MG63 (cell line): ENCODE measurements at places on chromosomes 2 and 18. TPM values are rescaled to one million over a fixed set of nuclear protein-coding genes. Genes with fewer than 3 reads are reported as not detected.

Gene MYO5B
- total RNA-seq = 8.8 and 31.6 TPM in 2 replicates

Gene LRATD1
- total RNA-seq = not detected in 2 replicates

Gene AQP12A
- total RNA-seq = not detected in 2 replicates

Gene KIAA2012
- not detected in 2 replicates for total RNA-seq

Gene BOLL
- not detected in 2 replicates for total RNA-seq

Gene CROCC2
- total RNA-seq = not detected in 2 replicates

Gene ATF2
- 18.4 and 33.4 TPM in 2 replicates for total RNA-seq

Gene YES1
- 68.5 and 95.9 TPM in 2 replicates for total RNA-seq

Gene PJVK
- 0.59 and 1.4 TPM in 2 replicates for total RNA-seq

Gene PRKAG3
- not detected in 2 replicates for total RNA-seq

DNA sequence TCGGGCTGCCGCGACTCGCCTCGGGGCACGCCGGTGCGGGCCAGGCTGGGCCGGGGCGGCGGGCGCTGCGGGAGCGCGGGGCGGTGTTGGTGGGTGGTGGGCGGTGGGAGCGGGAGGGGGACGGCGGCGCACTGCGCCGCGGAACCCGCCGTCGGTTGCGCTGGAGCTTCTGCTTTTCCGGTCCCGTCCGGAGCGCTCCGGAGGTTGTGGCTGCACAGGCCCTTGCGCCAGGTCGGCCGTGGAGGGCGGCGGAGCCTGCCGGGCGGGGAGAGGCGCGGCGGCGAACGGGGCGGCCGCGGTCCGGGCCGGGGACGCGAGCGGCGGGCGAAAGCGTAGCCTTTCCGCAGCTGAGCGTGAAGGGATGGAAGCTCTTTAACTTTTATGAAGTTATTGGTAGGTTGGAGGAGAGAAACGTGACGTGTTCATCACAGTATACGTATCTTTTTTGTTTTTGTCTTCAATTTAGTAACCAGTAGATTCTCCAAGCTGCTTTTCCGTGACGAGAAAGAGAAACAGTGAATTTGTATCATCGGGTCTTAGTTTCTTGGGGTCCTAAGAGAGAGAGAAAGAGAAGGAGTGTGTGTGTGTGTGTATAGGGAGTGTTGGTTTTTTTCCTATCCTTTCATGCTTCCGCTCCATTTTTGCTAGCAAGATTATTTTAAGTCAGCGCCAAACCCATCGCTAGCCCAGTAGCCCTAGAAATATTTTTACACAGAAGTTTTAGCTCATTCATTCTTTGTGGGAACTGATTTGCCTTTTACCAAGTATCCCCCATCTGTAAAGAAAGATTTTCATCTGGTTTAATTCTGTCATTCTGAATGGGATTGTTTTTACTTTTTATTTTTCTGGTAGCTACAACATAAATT is 535 bp downstream of the ATG4B start:
- peak; percentile 61 for DNase-seq

GRCh38 chr2:26652361-26653041 is 11.3 kb upstream of the CIB4 start:
- no peak for DNase-seq

DNA sequence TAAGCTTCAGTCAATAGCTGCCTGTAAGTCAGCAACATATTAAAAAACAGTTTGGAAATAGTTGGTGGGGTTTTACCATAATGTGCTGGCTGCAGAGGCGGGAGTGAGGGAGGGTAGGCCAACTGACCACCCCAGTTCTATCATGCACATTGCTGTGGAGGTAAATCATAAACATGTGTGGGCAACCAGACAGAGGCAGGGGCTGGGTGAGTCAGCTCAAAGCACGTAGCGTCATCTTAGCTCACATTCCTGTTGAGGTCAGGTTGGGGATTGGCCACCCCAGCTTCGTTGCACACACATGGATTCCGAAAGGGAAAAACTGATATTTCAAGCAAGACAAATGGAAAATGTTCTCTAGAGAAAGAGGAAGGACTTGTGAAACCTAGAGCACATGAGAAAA is 19.5 kb downstream of the GPR45 start:
- DNase-seq = peak; percentile 65

GRCh38 chr2:39618736-39619135 is 47.0 kb upstream of the TMEM178A start:
- no peak for DNase-seq

DNA sequence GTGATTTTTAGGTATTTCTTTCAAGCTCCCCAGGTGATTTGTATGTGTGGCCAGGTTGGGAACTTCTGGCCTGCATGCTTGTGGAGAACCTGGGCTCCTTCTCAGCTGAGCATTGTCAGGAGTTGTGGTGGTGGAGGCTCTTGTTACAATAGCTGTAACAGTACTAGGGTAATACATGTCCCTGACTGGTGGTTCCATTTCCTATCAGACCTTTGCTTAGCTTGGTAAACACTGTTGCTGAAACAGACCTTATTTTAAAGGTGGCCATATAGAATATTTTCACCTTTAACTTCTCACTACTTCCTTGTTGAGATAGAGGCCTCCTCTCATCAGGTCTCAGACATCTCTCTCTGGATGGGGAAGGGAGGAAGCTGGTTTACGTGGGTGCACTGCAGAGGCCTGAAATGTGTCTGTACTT is 79.2 kb downstream of the SETBP1 start:
- DNase-seq = no peak

DNA sequence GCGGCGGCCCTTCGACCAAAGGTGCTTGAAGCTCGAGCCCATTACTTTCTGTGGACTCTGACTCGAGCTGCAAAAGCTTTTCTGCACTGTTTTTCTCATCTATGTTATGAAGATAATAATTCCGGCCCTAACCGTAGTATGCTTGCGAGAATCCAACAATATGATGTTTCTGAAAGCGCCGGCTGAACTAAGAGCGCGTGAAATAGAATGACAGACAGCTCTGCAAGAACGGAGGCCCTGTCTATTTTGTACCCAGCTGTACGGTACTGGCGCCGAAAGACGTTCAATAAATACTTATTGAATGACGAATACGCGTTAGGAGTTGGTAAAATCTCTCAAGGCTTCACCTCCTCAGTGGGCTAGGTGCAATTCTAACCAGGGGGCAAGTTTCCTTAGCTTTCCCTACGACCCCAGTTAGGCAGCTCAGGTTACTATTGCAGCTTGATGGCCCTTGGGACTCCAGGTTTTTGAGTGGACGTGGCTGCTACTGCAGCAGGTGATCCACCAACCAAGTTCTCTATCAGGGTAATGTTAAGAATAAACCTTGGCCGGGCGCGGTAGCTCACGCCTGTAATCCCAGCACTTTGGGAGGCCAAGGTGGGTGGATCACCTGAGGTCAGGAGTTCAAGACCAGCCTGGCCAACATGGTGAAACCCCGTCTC is 570 bp downstream of the SCRN3 start:
- DNase-seq = no peak

DNA sequence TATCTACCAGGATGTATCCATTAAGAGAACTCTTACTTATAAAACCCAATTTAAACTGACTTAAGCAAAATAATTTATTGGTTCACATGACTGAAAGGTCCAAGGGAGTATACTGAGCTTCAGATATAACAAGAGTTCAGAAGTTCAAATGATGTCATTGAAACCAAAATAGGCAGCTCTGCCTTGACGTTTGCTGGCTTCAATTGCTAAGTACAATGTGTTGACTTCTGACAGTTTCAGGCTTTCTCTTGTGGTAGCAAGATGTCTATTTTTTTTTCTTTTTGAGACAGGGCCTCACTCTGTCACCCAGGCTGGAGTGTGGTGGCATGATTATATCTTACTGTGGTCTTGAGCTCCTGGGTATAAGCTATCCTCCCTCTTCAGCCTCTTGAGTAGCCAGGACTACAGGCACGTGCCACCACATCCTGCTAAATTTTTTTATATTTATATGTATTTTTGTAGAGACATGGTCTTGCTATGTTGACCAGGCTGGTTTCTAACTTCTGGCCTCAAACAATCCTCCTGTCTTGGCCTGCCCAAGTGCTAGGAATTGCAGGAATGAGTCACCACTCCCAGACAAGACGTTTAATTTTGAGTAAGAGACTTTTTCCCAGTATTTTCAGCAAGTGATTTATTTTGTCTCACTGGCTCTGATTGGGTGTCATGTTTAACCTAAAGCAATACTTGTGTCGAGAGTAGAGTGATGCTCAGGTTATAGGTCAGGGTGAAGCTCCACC is 184.8 kb downstream of the NR4A2 start:
- no peak for DNase-seq

DNA sequence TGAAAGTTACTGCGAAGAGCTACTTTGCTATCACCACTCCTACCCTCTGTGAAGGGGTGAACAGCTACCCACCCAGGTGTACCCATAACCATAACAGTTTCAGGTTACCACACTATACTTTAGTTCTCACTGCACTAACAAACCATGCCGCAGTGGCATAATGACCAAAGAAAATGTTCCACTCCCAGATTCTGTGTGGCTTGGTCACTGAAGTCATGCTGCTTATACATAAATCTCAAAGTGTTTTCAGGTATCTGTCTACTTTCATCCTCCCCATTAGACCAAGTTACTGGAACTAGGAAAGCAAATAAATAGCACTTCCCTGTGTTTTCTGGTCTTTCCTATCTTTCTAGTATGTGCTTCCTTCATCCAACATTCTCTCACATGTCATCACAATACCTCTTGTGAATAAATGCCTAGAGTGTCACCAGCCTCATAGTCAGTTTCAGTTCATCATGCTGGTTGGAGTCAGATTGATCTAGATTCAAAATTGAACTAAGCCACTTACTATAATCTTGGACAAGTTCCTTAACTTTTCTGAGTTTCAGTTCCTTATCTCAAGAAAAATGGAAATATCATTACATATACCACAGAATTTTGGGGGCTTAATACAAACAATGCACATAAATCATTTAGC is 293.6 kb downstream of the FSIP2 start:
- no peak for DNase-seq

GRCh38 chr2:10166676-10167292 is 44.2 kb downstream of the RRM2 start:
- no peak for DNase-seq
